NCI-H345 (cell line): ENCODE measurements at places on chromosomes 13 and 19.
A peak's percentile ranks its signal among the peaks of the same experiment; 100 is the strongest.

DNA sequence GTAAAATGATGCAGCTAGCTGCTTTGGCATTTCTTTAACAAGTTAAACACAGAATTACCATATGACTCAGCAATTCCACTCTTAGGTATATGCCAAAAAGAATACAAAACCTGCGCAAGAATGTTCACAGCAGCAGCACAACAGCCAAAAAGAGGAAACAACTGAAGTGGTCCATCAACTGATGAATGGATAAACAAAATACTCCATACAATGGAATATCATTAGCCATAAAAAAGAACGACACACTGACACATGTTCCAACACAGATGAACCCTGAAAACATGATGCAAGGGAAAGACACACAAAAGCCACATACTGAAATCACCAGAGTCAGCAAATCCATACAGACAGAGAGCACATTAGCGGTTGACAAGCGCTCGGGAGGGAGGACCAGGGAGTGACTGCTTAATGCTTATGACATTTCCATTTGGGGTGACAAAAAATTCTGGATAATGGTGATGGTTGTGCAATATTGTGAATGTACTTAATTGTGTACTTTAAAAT is 3.0 kb downstream of the PCID2 start:
- no peak for DNase-seq

- DNase-seq, result no peak
Measured at GRCh38 chr13:57056601-57057180, 84.0 kb upstream of the PRR20A start.

GRCh38 chr13:89786531-89786930 is 1561.0 kb upstream of the MIR17HG start:
- DNase-seq, result no peak

DNA sequence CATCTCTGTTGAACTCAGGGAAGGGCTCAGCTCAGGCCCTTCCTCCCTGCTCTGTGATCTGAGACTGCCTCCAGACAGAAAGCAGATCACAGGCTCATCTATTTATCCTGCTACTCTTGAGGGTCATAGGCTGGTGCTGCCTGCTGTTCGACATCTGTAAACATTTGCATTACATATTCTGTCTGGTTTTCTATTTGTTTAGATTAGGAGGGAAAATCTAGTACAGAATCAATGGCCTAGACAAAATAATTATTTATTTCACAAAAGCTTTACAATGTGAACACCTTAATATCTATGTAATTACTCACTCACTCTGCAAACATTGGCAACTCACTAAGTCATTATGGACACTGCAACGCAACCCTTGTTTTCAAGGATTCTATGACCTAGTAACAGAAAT is 43.0 kb downstream of the CEP89 start:
- DNase-seq, result no peak

- DNase-seq, result no peak
Measured at GRCh38 chr19:16104722-16105121, 7.0 kb upstream of the RAB8A start.

- DNase-seq, result no peak
Measured at GRCh38 chr13:43979492-43979891, 99.8 kb downstream of the LACC1 start.

GRCh38 chr13:100440751-100441425 is 147.7 kb downstream of the GGACT start:
- DNase-seq, result no peak

DNA sequence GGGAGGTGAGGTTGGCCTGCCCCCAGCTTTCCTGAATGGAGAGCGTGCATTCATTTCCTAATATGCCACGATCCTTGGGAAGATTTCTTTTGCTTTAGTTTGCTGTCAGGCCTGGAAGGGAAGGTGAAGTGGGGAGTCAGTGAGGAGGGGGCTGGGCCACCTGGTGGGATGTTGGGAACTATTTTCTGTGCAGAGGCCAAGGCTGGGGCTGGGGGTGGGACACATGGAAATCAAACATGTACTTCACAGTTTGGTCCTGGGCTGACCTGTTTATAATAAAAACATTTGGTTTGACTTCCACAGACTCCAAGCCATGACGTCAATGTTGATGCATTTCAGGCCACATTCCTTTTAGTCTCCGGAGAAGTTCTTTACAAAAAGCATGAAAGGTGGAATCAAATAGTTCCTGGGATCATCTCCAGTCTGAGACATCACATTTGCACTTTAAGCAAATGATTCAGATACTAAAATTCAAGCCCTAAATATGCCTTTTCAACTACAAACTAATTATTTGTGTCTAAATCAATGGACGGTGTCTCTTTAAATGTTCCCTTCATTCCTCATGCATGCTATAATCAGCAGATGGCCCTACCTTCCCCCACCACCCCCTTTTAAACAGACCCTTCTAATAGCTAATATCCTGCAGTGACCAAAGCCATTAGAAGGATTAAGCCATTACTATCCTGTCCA is 41.5 kb upstream of the MEDAG start:
- DNase-seq, result no peak

GRCh38 chr13:91417660-91418325 is 19.4 kb downstream of the GPC5 start:
- DNase-seq, result no peak

DNA sequence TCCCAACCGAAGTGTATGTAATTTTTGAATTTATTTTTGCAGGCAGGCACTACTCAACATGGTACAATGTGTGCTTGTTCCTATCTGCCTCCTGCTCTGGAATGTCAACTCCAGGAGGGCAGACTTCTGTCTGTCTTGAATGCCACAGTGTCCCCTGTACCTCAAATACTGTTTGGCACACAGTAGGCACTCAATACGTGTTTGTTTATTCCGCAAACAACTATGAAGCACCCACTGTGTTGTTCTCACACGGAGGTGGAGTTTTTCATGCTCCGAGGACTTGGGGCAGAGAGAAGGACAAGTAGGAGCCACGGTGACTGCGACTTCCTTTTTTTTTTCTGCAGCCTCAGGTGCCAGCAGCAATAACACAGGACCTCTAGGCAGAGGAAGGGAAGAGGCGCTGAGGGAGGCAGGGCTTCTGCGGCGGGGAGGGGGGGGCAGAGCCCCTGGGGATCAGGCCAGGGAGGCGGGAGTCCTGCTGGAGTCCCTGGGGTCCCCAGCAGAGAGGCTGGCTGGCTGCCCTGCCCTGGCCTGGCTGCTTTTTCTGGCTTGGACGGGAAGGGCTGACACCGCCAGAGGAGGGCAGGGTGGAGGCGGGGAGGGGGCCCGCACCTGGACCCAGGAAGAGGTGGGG is 29.3 kb upstream of the TNFAIP8L1 start:
- DNase-seq, result peak; percentile 37

- no peak for DNase-seq
Measured at GRCh38 chr19:4521170-4521887, 3.0 kb upstream of the PLIN4 start.

DNA sequence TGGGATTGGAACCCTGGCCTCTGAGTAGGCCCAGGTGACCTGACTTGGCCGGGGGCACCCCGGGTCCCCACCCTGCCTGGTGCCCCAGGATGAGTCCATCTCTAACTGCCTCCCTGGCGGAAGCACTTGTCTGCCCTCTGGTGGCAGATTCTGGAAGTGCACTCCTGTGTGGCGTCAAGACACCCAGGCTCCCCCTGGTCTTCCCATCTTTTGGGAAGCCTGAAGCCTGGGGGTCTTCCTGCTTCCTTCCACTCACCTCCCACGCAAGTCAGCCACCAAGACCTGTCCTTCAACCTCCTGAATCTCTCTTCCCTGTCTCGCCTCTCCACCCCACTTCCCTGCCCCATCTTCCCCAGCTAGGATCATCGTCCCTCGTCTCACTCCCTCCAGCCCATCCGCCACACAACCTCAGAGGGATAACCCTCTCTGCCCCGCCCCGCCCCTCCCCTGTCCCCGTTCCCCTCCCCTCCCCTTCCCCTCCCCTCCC is 7.4 kb downstream of the RABAC1 start:
- peak; percentile 74 for DNase-seq

- DNase-seq, result no peak
Measured at GRCh38 chr19:14150041-14150769, 13.8 kb upstream of the ASF1B start.

GRCh38 chr13:75316427-75316826 is 165.5 kb downstream of the TBC1D4 start:
- DNase-seq, result no peak

DNA sequence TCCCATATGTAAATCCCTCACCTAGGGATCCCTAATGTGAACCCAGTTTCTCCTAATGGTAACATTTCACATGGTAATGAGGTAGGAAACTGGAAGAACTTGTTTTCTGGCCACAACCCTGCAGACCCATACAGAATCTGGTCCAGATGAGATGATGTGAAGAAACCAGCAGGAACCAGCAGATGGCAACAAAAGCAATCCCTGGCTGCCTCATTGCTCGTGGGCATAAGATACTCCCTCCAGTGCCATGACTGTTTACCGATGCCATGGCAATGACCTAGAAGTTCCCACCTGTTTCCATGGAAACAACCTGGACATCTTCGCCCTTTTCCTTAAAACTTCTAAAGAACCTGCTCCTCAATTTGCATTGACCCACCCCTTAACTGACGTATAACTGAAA is 1.4 kb upstream of the CD209 start:
- no peak for DNase-seq

DNA sequence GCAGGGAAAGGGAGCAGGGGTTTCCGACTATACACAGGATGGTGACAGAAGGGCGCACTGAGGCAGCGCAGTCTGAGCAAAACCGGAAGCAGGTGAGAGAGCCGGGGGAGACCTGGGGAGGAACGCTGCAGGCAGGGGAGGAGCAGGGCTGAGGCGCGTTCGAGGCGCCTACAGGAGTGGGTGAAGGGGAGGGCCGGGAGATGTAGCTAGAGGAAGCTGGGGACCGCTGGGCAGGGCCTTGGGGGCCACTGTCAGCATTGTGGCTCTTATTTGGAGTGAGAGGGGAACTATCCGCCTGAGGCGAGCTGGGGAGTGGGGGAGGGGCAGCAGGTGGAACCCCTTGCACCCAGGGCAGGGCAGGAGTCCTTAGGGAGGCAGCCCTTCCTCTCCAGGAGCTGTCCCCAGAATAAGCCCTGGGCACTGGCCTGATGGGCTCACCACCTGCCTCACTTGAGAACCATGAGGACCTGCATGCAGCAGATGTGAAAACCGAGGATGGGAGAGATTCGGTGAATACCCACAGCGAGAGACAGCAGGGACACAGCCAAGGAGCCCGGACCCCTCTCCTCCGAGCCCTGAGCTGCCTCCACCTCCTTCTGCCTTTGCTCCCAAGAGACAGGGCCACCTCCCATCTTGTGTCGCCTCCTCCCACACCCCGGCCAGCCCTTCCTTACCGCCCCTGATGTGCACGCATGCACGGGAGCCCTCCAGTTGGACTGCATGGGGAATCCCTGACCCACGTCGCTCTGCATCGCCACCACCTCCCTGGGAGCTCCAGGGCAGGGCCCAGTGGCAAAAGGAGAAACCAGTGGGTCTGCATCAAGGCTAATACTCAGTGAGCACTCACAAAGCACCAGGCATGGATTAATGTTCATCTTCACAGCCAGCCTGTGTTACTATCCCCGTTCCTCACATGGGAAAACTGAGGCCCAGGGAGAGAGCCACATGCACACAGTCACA is 10.3 kb downstream of the AKT2 start:
- DNase-seq, result no peak

DNA sequence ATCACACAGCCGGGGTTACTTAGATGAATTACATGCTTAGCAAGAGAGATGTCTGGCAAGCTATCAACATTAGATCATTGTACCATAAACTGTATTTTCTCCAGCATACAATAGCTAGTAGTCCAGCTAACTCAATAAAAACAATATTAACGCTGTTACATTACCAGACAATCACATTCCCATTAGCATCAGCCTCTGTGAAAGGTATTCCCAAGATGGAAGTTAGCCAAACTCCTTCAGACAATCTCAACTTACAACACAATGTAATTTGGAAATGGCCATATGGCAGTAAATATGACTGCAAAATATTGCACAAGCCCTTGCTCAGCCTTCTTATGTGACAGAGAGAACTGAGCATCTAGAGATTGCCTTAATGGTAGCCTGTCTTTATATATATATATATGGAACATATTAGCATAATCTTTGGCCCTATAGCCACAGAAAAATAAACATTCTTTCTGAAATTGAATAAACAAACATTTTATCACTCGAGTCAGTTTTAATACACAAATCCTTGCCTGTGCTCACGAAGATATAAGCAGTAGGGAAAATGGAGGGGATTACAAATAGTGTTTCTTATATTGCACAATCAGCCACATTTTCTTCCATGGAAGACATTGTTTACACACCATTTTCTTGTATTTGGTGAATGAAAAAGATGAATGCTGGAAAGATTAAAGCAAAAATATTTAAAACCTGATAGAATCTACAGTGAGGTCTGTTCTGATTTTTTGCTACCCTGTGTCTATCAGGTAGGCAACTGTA is 1060.5 kb downstream of the DIAPH3 start:
- no peak for DNase-seq

- DNase-seq, result peak; percentile 6
Measured at GRCh38 chr13:85170372-85170771, 628.8 kb downstream of the SLITRK6 start.

GRCh38 chr19:19540064-19540714 is 2.1 kb downstream of the CILP2 start:
- DNase-seq, result peak; percentile 75

DNA sequence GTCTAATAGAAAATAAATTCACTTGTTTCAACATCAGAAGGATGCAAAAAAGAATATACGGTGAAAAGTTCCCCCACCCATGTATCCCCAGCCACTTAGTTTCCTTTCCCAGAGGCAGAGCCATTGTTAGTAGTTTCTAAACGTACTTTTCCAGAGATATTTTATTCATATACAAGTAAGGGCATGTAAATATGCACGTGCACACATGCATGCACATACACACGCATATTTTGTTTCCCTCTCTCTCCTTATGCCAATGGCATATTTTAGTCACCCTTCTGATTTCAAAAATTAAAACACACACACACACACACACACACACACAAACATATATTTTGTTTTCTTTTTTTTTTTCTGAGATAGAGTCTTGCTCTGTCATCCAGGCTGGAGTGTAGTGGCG is 147.4 kb downstream of the PDS5B start:
- DNase-seq, result no peak

DNA sequence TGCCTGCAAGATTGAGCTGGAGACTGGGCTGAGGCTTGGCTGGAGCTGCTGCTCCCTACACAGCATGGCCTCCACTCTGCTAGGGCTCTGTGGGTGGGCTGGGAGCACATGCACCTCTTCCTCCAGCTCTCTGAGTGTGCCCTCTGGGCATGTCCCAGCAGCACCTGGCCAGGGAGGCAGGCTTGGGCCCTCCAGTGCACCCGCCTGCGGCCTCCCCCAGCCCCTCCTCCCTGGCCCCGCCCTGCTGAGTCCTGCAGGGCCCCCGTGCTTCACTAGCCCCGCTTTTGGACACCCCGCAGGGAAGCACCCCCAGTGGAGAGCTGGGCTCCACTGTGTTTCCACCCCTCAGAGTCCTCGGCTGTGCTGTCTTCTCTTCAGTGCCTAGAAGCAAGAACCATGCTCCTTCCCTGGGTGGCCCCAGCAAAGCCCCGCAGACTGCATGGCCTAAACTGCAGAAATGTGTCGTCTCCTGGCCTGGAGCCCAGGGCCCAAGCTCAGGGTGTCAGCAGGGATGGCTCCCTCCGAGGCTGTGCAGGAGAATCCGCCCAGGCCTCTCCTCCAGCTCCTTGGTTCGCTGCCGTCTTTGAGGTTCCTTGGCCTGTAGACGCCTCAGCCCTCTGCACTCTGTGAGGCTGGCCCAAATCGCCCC is 5.0 kb upstream of the TEX29 start:
- peak; percentile 80 for DNase-seq

- no peak for DNase-seq
Measured at GRCh38 chr13:30585748-30586262, 31.9 kb upstream of the USPL1 start.

- no peak for DNase-seq
Measured at GRCh38 chr19:4115050-4115817, 8.7 kb downstream of the MAP2K2 start.
